Activated CD4-positive, CD25-positive, alpha-beta regulatory T cell (primary cell): ENCODE measurements at places on chromosomes 4 and X.

- no peak for DNase-seq
These were observed 337.7 kb downstream of the BMPR1B start for GRCh38 chr4:95095348-95095974.

DNA sequence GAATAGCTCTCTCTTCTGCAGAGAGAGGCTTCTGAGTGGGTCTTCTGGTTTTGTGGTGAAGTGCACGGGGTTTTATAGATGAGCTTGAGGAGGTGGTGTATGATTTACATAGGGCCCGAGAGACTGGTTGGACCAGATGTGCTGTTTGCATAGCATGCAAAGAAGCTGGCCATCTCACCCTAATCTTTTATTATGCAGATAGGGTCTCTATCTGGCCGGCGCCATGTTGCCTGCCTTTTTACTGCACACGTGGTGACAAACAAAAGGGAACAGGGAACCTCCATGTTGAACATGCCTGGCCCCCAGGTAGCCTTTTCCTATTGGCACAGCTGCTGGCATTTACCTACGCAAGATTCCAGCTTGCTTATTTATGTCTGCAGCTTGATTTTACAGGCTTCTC, 473.3 kb upstream of the FAM47C start:
- DNase-seq, result no peak

GRCh38 chr4:55931833-55932232, 16.9 kb upstream of the CEP135 start:
- no peak for DNase-seq

GRCh38 chr4:52638717-52639116, 20.4 kb downstream of the USP46 start:
- DNase-seq, result no peak

DNA sequence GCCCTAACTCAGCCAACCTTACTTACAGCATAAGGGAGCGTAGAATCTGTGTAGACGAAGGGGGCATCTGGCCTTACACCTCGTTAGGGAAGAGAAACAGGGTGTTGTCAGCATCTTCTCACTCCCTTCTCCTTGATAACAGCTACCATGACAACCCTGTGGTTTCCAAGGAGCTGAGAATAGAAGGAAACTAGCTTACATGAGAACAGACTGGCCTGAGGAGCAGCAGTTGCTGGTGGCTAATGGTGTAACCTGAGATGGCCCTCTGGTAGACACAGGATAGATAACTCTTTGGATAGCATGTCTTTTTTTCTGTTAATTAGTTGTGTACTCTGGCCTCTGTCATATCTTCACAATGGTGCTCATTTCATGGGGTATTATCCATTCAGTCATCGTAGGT, 14.6 kb downstream of the PLP1 start:
- DNase-seq, result no peak

GRCh38 chr4:5424901-5425300, 283.5 kb downstream of the EVC2 start:
- no peak for DNase-seq

DNA sequence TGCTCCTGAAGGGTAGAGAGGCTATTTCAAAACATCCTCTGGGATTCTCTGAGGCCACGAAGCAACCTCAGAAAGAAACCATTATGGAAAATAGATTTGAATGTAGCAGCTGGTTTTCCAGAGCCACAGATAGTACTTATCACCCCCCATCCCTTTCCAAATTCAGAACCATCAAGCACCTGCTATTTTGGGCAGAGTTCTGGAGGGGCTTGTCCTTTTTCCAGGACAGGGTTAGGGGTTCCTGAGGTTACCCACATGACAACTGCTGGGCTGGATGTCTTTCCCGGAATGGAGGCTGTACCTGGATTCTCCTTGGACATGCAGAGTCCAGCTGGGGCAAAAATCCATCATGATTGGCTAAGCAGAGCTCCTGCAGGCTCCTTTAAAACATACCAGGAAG, 22.0 kb upstream of the ZXDA start:
- no peak for DNase-seq

DNA sequence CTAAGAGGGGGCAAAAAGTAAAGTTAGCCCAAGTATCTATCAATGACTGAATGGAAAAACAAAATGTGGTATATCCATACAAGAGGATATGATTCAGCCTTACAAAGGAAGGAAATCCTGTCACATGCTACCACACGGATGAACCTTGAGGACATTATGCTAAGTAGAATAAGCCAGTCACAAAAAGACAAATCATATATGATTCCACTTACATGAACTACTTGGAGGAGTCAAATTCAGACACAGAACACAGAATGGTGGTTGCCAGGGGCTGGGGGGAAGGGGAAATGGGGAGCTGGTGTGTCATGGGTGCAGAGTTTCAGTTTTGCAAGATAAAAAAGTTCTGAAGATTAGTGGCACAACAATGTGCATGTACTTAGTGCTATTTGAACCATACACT, 101.8 kb downstream of the SH3KBP1 start:
- DNase-seq, result no peak

DNA sequence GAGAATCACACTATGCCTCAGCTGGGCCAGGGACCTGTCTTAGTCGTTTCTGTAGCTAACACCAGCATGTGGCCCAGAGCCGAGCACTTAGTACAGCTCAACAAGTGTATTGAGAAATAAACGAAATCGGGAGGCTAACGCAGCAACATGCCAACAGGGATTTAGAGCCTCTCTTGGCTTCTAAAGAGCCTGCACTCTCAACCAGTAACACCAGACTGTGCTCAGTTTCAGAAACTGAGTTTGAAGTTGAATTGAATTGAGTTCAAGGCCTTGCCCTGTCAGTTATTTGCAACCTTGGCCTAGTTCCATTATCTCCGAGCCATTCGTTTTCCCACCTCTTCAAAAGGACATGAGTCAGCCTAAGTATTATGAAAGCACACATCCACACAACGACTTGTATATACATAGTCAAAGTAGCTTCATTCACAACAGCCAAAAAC, 71.3 kb upstream of the LDB2 start:
- DNase-seq, result no peak

GRCh38 chrX:154384284-154384892, 5.3 kb downstream of the EMD start:
- DNase-seq, result no peak

DNA sequence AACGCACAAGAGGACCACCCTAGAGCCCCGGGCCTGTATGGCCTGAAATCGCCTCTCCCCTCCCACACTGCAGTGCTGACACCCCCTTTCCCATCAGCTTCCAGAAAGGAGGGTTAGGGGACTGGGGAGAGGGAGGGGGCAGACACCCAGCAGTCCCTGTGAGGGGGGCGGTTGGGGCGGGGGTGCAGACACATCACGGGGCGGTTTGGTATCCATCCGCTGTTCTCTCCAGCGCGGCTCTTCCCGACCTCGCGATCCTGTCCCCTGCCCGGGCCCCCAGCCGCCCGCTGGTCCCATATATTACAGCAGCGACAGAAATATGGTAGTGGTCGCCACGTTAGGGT, 404 bp upstream of the GPRASP2 start:
- DNase-seq, result no peak

GRCh38 chrX:68686097-68686977, 38.9 kb downstream of the STARD8 start:
- no peak for DNase-seq

DNA sequence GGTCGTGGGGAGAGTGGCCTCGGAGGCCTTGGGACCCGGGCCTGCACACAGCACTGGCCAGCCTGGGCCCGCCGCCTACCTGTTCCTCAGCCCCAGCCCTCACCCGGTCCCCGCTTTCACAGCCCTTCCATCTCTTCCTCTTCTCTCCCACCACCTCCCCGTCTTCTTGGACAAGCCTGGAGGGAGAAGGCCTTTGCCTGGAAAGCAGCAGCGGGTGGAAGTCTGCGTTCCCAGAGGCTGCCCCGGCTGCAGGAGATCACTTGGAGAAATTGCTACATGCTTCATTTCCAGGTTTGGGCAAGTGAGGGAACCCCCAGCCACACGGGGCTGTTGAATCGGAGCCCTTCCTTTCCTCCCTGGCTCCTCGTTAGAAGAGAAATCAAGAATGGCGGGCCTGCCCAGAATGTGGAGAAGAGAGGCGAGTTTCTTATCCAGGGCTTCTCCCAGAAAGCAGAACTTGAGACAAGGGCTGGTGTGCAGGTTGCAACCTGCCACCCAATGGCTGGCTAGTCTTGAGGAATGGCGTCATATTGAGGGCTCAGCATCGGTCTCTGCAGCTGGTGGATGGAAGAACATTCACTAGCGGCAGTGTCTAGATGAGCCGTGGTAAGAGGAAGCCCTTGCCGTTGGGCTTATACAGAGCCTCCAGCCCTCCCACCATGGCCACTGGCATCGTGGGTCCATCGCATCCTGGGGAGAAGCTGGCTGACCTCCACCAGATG, 1.2 kb upstream of the PDZD4 start:
- DNase-seq, result no peak

- DNase-seq, result no peak
These were observed 94.8 kb upstream of the LANCL3 start for GRCh38 chrX:37476571-37477170.

- no peak for DNase-seq
These were observed 7.9 kb downstream of the SPON2 start for GRCh38 chr4:1164444-1164843.

GRCh38 chr4:161546902-161547301, 616.9 kb downstream of the FSTL5 start:
- DNase-seq, result no peak

GRCh38 chrX:133880032-133880443, 105.4 kb downstream of the GPC3 start:
- no peak for DNase-seq

DNA sequence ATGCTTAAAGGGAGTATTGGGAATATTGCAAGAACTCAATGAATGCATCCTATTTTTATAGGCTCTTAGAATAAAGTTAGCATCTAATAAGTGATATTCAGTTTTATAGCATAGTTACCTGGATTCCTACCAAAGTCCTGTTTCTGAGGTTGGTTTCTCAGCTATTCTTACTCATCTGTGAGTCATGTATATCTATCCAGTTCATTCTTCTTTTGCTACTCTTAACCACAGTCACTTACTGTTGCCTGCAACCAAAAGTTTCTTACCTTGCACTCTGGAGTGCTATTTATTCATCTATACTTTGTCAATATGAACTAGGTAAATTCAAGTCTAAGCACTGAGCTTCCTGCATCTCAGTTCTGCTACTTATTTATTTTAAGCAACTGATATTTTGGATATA, 322.5 kb downstream of the HS3ST1 start:
- no peak for DNase-seq

DNA sequence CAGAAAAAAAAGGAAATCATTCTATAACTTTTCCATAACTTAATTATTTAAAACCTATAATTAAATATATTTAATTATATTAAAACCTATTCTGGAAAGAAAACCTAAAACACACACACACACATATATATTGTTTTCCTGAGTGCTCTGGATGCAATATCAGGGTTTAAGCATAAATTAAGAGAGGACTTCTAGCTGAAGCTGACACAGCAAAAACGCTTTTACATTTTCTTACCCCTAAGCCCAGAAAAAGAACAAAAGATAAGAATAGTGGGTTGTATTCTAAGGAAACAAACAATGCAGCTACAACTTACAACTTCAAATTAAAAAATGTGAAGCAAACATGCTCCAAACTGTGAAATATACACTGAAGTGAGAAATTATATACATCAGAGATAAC, 52.3 kb downstream of the TMPRSS11B start:
- DNase-seq, result no peak

- DNase-seq, result no peak
These were observed 421.3 kb downstream of the BCOR start for GRCh38 chrX:39676434-39676833.

- no peak for DNase-seq
These were observed 902.8 kb upstream of the NDST4 start for GRCh38 chr4:116016201-116016600.

GRCh38 chrX:9442056-9442455, 22.8 kb upstream of the TBL1X start:
- DNase-seq, result no peak

GRCh38 chrX:115652221-115652620, 91.2 kb downstream of the PLS3 start:
- DNase-seq, result no peak

DNA sequence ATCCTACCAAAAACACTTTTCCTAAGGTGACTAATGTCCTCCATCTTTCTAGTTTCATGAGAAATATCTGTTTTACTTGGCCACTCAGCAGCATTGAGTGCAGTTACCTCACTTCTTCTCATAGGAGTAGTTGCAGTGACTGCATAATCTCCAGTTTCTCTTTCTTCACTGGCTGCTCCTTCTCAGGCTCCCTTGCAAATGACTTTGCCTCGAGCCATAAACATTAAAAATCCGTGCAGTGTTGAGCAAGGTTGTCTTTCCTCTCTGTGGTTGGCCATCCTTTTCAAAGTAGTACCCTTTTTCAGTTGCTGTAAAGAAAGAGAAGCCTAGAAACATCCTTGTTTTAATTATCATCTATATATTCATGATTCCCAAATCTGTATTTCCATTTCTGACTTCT, 10.2 kb upstream of the PRKG2 start:
- DNase-seq, result no peak

GRCh38 chrX:148815218-148815961, 315.0 kb downstream of the AFF2 start:
- DNase-seq, result no peak

DNA sequence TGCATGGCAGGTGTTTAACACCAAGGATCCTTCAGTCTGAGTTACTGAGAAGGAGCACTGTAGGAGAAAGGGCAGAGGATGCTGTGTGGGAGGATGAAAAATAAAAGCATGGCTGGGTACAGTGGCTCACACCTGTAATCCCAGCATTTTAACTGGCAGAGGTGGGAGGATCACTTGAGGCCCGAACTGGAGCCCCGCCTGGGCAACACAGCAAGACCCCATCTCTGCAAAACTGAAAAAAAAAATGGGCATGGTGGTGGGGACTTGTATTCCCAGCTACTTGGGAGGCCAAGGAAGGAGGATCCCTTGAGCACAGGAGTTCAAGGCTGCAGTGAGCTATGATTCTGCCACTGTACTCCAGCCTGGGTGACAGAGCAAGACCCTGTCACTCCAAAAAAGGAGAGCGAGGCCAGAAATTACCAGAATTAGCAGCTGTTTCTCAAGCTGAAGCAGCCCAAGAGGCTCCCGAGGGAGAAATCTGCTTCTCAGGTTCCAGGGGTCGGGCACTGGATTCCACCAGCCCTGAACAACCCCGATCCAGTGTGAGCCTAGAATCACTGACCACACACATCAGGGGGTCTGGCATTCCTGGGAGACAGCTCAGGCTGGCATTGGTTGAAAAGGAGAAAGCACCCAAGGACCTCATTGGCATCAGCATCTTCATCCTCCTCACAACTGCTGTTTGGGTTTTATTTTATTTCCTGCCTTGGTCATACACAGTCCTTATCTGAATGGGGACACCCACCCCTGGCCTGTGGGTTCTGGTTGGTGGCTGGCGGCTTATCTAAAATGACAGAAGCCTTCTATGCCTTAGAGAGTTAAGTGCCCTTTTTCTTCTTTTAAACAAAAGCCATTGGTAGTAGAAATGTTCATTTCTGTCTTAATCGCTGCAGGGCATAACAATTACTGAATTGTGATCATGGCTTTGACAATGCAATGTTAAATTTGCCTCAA, 66.3 kb upstream of the TRIM2 start:
- DNase-seq, result no peak

GRCh38 chr4:113572620-113573019, 188.9 kb downstream of the CAMK2D start:
- DNase-seq, result no peak

DNA sequence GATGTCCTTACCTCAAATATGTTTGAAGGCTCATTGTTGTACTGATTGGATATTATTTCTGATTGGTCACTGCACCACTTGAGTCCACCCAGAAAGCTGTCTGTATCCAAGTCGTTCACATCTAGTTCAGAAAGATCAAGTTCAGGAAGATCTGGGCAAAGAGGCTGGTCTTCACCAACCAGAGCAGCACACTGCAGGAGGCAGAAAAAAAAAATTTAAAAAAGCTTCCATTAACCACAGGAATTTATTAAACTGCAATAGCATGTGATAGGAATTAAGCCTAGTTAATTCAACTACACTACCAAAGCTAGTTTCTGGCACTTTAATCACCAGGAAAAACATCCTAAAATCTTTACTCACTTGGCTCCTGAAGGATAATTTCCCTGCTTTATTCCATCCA, 5.1 kb downstream of the PPARGC1A start:
- DNase-seq, result no peak
